ENCODE measurements at places on chromosomes 3 and 15.

GRCh38 chr3:185479373-185479945 is 19.4 kb downstream of the TMEM41A start:
- no peak for DNase-seq

DNA sequence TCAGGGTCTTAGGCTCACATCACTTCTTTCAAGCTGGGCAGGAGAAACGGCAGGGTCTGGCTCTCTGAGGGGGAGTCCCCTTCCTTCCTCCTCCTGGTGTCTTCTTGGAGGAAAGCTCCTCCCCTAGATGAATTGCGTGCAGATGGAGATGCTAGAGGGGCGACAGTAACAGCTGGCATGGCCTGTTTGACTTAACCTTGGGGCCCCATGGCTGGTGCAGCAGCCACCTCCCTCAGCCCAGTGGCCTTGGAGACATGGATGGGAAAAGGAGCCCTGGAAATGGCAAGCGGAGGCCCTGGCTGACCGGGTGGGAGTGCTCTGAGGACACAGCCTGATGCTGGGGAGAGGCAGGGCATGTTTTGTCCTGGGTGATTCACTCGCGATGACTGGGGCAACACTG is 20.2 kb downstream of the PAK6 start:
- no peak for DNase-seq

GRCh38 chr3:189781415-189781814 is 150.2 kb downstream of the TP63 start:
- DNase-seq = no peak

DNA sequence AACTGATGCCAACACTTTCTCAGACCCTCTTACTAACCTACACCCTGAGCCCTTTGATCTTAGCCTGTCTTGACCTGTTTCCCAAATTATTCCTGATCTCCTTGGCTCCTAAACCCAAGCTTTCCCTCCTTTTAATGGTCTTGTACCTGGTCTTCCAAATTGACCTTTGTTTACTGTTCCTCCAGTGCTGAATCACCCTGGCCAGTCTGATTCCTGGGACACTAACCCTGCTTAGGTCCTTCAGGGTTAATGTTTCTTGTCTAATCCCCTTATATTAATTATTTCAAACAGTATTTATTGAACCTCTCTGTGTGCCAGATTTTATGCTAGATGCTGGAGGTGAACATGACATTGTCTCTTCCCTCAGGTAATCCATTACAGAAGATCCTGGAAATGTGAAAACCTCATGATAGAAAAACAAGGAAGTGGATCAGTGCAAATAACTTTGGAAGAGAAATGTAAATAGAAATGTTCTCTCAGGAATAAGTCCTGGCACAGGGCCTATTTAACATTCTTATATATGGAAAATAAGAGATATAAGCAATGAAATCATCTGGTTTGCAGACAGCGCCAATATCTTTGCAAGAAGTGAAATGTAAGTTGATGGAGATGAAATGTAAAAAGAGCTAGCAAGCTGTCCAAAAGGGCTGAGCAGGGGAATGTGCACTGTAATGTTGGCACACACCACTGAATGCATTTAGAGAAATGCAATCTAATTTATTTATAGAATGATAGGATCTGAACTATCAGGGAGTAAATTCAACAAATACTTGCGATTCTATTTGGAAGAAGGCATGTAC is 20.7 kb downstream of the HGD start:
- no peak for DNase-seq

DNA sequence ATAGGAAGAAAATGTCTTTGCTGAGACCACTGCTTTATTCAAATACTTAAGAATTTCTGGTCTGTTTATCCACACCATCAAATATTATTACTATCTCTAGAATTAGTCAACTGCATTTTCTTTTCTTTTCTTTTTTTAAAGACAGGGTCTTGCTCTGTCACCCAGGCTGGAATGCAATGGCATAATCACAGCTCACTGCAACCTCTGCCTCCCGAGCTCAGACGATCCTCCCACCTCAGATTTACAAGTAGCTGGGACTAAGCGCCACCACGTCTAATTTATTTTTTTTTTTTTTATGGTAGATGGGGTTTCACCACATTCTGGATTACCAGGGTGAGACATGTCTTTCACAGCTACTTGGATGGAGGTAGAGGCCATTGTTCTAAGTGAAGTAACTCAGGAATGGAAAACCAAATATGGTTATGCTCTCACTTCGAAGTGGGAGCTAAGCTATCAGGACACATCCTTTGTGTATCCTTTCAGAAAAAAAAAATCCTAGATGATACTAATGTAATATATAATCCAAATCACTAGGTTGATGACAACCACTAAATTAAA is 52.8 kb downstream of the STAG1 start:
- no peak for DNase-seq

- no peak for DNase-seq
Observed at GRCh38 chr15:61196711-61197586, 32.2 kb downstream of the RORA start.

DNA sequence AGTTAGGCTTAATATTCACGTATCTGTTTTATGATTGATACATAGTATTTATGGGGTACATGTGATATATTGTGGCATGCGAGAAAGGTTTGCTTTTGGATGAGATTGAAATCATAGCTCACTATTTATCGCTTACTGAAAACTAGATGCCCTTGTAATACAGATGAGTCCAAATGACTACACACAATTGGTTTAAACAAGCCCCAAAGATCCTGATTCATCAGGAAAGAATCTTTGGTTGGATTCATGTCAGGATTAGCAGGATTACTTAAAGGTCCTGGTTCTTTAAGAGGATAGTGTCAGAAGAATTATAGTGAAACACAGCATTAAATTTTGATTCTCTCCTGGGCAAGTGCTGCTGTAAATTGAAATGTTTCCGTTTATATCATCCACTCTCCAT is 18.6 kb upstream of the AADAC start:
- no peak for DNase-seq

GRCh38 chr15:59439576-59439975 is 1.6 kb downstream of the FAM81A start:
- no peak for DNase-seq

DNA sequence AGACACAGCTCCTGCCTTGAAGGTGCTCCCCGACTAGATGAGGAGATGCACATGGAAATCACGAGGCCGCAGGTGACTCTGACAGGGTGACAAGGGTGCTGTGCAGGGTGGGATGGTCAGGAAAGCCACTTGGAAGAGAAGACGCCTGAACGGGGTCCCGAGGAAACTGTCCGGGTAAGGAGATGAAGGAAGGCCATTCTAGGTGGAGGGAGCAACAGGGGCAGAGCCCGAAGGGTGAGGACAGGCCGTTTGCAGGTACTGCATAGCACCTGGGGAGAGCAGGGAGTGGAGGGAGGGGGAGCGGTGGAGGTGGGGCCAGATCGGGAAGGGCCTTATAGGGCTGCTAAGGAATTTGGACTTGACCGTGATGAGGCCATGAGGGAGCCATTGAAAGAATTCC is 105.6 kb upstream of the DLG1 start:
- no peak for DNase-seq

DNA sequence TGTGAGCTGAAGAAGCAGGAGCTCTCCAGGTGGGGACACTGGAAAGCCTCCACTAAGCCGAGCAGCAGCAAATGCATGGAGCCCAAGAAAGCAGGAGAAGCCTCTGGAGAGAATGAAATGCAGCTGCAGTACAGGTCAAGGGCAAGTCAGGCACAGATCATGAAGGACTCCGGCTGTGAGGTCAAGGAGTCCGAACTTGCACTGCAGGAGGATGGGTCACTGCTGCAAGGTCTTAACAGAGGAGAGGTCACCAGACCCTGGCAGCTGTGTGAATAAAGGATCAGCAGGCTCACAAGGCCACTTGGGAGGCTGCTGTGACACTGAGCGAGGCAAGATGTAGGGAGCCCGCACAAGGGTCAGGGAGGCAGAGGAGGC is 24.7 kb upstream of the SLC41A3 start:
- no peak for DNase-seq

DNA sequence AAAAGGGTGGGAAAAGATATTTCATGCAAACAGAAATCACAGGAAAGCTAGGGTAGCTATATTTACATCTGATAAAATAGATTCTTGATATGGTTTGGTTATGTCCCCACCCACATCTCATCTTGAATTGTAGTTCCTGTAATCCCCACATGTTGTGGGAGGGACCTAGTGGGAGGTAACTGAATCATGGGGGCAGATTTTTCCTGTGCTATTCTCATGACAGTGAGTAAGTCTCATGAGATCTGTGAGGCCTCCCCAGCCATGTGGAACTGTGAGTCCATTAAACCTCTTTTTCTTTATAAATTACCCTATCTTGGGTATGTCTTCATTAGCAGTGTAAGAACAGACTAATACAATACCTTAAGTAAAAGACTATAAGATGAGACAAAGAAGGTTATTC is 558.1 kb downstream of the RSL24D1 start:
- DNase-seq = no peak

DNA sequence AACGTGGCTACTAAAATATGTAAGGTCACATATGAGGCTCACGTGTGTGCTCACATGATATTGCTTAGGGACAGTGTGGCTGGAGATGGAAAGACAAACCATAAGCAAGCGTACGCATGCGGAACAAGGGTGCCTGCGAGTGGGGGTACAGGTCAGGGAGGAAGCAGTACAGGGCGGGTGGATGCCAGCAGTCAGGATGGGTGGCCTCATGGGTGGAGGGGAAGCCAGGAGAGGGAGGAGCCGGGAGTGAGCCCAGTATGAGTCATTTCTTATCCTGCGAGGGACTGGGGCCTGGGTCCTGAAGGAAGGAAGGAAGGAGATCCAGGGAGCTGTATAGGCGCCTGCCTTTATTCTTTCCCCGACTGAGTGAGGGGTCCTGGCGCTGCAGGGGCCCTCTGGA is 42.0 kb upstream of the CGNL1 start:
- DNase-seq = no peak

DNA sequence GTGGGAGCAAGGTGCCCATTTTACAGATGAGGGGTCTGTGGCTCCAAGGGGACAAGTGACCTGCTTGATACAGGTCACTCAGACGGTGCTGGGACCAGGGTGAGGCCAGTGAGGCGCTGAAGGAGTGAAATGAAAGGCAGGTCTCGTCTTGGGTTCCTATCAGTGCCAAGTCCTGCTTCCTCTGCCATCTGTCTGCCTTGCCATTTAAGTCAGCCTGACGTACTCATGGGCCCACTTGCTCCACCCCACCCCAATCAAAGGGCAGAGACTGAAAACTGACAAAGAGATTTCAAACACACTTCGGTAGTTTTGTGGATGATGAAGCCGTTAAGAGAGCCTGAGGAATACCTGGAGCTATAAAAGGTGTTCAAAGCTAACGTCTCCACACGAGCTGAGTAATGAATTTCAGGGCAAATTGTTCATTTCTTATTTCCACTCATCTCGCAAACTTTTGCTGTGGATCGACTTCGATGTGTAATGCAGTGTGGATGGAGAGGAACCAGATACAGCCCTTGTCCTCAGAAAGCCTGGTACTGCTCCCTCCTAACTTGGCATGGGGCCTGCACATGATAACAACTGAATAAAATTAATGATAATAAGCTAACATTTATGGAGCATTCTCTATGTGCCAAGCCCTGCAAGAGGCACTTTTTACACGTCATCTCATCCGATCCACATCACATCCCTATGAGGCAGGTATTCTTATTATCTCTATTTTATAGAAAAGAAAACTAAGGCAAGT is 36.6 kb downstream of the ATP2B2 start:
- no peak for DNase-seq

GRCh38 chr3:127464642-127465041 is 125.9 kb downstream of the TPRA1 start:
- DNase-seq = no peak

GRCh38 chr15:68346979-68347378 is 69.4 kb downstream of the FEM1B start:
- DNase-seq = no peak

DNA sequence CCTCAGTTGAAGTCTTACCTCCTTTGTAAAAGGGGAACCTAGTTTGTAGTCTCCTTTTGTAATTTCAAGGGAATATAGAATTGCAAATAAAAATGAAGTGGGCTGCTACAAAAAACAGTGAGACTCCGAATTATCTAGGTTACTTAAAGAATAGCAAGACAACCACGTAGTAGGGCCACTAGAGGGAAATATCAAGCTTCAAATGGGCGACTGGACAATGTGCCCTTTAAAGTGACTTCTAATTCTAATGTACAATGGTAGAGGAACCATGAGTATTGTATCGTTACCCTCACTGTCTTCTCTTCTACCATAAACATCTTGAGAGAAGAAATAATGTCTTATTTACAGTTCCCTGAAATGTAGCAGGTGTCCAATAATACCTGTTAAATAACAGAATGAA is 56.3 kb downstream of the TP63 start:
- DNase-seq = no peak

- no peak for DNase-seq
Observed at GRCh38 chr3:63251499-63251898, 26.6 kb upstream of the SYNPR start.

GRCh38 chr15:57567891-57568290 is 23.8 kb upstream of the MYZAP start:
- no peak for DNase-seq

- no peak for DNase-seq
Observed at GRCh38 chr3:107209302-107209990, 167.8 kb upstream of the CCDC54 start.

DNA sequence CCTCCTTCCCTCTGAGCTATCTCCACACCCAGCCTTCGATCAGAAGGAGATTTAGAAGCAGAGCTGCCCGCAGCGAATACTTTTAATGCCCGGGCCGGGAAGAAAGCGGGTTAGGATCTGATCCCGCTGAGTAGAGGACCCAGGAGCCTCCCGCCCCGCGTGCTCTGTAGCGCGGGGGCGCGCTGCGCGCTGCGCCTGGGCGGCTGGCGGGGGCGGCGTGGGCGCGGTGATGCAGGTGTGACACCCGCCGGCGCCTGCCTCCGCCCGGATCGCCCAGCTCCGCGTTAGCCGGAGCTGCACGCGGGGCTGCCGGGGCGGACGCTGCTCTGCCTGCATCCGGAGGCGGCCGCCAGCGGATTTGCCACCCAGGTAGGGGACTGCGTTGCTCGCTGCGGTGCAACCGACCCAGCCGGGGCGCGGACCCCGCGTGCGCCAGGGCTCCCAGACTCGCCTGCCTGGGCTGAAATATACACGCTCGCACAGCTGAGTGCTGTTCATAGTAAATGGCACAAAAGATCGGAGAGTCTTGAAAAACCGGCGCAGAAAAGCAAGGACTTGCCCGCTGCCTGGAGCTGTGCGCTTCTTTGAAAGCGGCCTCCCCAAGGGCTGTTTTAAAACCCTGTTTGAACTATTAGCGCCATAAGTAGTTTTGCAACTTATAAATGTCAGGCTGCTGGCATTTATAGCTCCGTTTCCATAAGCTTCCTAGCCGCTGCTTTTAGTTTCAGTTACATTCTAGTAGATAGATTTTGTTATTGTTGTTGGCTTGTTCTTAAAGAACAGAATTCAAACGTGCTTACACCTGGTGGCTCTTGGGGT is at the start of gene SV2B:
Gene SV2B (plus strand): TSS at position 263 of the 819 bp plus-strand sequence. CDS start 126,007 bp downstream, outside the sequence.
- peak; percentile 65 for DNase-seq

DNA sequence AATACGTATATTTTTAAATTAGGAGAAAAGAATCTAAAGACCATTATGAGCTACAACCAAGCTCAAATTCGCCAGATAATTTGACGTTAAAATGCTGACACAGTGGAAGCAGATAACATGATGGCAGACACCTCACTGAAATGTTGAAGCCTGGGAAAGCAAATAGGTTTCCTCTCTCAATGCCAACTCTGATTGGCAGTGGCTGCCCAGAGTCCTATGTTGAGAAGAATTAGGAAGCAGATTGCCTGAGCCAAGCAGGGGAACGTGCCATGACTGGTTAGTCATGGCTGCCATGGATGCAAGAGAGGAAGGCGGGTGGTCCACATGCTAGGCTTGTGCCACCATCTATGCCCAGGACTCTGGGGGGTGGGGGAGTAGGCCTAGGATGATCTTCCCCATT is 3.2 kb downstream of the UNC45A start:
- DNase-seq = no peak

Measured in stimulated activated CD8-positive, alpha-beta memory T cell treated with anti-CD3 and anti-CD28 coated beads, Interleukin-4, amount 100 ng/mL, for 48 hours (primary cell).